ENCODE measurements at places on chromosomes 4 and X.

DNA sequence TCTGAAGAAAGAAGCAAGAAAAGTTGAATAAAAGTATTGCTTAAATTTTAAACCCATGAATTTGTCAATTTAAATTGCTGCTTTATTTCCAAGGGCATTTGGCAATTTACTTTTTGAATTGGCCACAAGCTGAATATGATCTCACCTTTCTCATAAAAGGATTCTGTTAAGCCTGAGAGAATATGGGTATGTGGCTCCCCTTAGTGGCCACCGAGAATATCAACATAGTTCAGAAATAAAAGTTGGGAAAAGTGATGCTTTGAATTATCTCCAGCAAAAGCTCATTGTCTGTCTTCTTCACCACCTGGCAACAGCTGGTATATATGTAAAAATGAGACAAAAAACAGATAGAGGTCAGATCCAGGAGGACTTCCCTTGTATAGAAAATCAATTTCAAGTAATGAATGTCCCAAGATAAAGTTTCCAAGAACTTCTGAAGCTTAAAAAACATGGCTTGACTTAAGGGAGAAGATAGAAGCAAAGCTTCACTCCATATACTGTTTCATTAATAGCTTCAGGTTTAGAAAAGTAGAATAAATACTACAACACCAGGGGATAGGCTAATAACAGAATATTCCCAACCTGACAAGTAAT lies 290.7 kb upstream of the FAM241A start:
- DNase-seq: no peak

DNA sequence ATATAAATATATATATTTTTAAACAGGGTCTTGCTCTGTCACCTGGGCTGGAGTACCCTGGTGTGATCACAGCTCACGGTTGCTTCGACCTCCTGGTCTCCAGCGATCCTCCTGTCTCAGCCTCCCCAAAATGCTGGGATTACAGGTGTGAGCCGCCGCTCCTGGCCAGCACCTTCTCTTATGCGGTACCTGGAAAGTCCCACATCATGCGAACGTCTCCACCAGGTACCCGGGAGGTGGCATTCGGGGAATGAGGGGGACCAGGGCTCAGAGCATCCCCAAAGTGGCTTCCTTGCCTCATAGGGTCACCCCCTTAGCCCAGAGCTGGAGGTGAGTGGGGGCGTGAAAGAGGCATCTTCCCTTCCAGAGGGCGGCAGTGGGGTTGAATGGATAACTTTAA lies 84.0 kb upstream of the PPP2R3B start:
- no peak for DNase-seq

DNA sequence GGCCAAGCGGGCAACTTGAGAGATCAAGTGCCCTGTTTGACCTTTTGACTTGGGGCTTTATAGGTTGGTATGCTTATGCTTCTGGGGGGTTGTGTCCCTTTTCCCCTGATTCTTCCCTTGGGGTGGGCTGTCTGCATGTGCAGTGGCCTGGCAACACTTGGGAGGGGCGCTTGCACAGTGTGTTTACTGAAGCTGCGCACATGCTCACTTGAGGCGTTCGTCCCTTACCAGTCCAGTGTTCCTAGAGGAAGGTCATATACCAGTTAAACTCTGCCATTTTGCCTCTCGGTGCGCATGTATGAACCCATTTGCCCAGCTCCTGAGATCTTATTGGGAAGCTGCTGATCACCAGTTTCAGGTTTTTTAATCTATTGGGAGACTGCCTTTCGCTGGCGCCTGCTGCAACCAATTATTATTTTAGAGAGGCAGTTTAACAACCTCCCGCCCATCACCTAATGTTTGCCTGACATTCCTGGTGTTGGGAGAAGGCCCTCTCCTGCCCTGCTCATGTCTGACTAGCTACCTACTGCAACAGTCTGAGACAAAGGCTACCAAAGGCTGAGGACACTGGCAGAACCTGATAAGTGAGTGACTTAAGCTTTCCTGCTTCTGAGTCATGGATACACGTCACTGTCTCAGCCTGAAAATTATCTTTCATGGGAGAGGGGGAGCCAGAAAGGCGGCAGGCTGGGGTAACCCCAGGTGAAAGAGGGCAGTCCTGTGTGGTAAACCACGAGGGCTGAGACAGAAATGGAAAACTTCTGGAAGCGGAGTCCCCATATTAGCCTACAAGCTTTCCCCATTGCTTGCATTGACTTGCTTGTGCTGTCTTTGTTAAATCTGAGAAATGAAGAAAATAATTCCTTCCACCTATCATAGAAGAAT lies 97.6 kb downstream of the CPE start:
- no peak for DNase-seq

DNA sequence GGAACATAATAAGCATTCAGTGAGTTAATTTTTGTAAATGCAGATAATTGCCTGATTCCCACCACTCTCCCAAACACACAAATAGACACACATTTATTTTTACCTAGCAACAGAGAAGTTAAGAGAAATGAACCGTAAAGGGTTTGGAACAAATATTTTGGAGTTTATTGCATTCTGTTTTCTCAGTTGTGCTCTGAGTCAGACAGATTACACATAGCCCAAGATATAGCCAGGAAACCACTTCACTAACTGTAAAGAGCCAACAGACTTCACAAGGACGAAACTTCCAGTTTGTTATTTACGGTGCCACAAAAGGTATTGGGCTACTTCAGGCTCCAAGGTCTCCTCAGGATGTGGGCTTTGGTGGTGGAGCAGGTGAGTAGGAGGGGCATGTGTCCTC lies 217.0 kb downstream of the BMPR1B start:
- no peak for DNase-seq
